ENCODE measurements at places on chromosomes 11 and 22.

DNA sequence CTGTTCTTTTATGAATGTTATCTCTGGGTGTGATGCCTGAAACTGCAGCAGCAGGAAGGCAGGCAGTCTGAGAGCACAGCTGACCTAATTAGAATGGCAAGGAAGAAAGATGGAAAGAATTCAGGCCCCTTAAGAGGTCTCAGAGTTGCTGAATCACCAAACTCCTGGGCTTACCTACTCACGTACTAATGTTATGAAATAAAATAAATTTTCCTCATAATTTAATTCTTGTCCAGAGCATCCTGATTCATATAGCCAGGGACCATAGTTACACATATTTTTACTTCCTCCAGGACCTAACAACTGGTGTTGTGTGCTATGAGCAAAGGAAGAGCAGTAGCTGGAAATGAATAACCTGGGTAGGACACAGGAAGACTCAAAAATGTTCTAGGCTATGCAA, 41.9 kb downstream of the SNX19 start:
- DNase-seq = no peak

DNA sequence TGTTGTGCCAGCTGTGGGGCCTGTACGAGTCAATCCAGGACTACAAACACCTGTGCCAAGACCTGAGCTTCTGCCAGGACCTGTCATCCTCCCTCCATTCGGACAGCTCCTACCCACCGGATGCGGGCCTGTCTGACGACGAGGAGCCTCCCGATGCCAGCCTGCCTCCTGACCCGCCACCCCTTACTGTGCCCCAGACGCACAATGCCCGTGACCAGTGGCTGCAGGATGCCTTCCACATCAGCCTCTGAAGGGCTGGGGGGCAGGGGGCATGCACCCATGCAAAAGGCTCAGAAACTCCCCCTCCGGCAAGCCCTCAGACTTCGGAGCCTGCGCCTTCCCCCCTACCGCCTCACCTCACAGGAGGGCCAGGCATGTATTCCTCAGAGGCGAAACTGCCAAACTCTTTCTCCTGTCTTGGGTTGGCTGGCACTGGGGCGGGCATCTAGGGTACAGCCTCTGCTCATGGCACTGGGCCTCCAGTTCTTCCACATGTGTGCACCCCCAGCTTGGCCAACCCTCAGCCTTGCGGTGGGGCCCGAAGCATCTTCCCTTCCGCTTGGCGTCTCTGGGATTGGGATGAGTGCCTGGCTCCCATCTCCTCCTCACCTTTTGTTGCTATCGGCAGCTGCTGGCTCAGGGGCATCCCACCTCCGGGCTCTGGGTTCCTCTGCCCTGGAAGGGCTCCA, 1.2 kb downstream of the FAM89B start:
- DNase-seq = no peak

DNA sequence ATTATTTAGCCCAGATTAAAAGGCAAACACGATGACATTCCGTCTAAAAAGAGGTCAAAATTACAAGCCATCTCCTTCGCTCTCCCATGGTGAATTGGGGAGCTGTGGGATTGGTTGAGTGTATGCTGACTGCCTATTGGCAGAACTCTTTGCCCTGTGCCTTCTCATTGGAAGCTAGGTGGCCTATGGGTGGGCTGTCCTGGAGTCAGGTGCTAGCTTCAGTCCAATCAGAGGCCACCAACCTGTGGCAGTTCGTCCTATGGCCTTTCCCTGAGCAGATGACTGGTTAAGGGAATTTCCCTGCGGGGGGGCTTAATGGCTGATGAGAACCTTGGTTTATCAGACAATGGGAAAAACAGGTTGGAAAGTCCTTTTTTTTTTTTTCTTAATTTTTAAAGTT, 3.2 kb upstream of the MTMR3 start:
- no peak for DNase-seq

DNA sequence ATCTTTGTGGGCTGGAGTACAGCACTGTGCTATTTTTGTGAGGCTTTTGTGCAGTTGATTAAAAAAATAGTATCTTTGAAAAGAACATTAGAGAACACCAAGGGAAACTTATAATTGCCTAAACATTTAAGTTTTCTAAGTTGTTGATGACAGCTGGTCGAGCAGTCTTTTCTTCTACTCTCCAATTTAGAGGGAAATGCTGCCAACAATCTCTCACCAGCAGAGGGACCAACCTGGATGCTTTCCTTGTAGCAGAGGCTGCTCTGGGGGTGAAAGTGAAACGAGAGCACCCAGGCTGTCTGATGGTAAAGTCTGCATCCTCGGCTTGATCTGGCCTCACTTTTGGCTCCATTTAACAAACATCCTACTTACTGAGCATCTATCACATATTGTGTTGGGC, 1286.5 kb upstream of the TENM4 start:
- DNase-seq = no peak

- DNase-seq = no peak
Observed at GRCh38 chr11:77095551-77096490, 6.8 kb upstream of the OMP start.

Data from stimulated activated CD8-positive, alpha-beta memory T cell treated with anti-CD3 and anti-CD28 coated beads, Interleukin-12 subunit alpha, Interleukin-12 subunit beta, amount 100 ng/mL, for 4 hours (primary cell).